Bronchus fibroblast of lung (primary cell): ENCODE measurements at places on chromosomes 7 and 10. TPM values are rescaled to one million over a fixed set of nuclear protein-coding genes. Genes with fewer than 3 reads are reported as not detected.

Gene ADGRA1
- not detected in 2 replicates for total RNA-seq

Gene NRCAM
- 3.0 and 4.2 TPM in 2 replicates for total RNA-seq

Gene RGR
- not detected in 2 replicates for total RNA-seq

Gene STAG3
- 0.84 and 1.8 TPM in 2 replicates for total RNA-seq

Gene CYP2C18
- total RNA-seq, result not detected in 2 replicates
